ENCODE measurements at places on chromosomes 7 and 10. TPM values are rescaled to one million over a fixed set of nuclear protein-coding genes. Genes with fewer than 3 reads are reported as not detected.

The TSPAN12 gene
- 12.6 TPM for total RNA-seq

The NODAL gene
- total RNA-seq: not detected

The EIF5AL1 gene
- 0.14 TPM for total RNA-seq

DNA sequence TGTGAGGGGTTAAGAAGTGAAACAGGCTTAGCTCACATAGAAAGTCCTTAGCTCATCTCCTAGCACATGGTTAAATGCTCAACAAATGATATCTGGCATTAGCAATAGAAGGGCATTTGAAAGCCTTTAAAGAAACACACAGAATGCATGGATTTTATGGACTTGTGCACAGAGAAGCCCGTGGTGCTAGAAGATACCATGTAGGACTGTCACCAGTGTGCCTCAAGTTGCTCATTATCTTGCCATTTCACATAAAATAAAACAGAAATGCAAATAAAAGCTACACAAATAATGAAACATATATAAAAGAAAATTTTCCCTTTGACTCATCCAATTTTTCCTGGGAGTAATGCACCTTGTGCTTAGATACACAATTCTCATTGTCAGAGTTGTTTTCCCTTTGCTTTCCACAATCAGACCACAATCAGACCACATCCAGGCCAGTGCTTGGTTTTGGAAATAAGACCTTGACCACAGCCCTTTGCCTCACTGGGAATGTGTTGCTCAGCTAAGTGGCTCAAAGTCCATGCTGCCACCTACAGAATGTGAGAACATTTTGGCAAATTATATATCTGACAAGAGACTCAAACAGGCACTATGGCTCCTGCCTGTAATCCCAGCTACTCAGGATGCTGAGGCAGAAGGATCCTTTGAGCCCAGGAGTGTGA lies 9.5 kb upstream of the WDR11 start:
- DNase-seq: no peak

DNA sequence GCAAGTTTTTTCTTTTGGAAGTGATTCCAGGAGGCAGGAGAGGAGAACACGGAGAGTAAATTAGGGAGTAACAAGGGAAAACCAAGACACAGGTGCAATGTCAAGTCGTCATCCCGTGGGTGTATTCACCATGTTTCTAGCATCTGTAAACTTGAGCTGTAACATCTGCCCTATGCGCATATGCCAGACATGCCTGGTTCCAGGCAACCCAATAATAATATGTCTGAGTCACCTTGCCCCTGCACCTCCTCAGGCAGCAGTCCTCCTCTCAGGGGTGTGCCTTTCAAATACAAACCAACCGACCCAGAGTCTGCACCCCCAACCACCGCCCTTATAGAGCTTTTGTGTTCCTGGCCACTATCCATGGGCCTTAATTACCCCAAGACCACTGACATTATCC lies 107.0 kb upstream of the PDE1C start:
- no peak for DNase-seq

GRCh38 chr10:47282005-47282656 lies 17.9 kb upstream of the GDF10 start:
- DNase-seq: no peak

DNA sequence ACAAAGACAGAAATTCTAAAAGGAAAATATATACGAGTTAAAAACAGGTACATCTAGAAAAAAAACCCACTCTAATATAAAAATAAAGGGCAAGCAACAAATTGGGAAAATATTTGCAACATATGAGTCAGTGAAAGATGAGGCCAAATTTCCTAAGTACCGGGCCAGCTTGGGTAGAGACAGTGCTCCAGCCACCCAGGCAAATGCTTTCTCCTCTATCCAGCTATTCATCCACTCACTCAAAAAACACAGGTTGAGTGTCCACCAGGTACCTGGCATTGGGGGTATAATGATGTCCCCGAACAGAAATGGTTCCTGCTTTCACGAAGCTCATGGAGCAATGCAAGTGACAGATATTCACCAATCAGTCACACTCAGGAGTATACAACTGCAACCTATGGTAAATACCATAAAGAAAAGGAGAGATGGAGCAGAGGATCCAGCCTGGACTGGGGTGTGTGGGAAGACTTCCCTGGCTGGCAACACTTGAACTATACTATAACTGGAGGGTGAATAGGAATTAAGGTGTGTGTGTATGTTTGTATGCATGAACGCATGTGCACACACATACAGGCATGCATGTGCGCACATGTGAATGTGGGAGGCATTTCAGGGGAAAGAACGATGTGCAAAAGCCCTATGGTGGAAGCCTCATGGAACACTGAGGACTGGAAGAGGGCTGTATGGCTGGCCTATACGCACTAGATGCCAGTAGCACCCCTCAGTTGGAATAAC lies 2.3 kb downstream of the ARHGAP22 start:
- DNase-seq: no peak

GRCh38 chr7:30524545-30524944 lies 19.9 kb upstream of the GGCT start:
- no peak for DNase-seq
